Thymus (tissue), 14 donors: ENCODE measurements at places on chromosomes 12 and 14. TPM values are rescaled to one million over a fixed set of nuclear protein-coding genes. Genes with fewer than 3 reads are reported as not detected.

GPRC5D gene
- not detected for total RNA-seq

ERBB3 gene
- 1.4 TPM for total RNA-seq

CCDC198 gene
- total RNA-seq = not detected

CLEC2B gene
- 29.7 TPM for total RNA-seq

DNA sequence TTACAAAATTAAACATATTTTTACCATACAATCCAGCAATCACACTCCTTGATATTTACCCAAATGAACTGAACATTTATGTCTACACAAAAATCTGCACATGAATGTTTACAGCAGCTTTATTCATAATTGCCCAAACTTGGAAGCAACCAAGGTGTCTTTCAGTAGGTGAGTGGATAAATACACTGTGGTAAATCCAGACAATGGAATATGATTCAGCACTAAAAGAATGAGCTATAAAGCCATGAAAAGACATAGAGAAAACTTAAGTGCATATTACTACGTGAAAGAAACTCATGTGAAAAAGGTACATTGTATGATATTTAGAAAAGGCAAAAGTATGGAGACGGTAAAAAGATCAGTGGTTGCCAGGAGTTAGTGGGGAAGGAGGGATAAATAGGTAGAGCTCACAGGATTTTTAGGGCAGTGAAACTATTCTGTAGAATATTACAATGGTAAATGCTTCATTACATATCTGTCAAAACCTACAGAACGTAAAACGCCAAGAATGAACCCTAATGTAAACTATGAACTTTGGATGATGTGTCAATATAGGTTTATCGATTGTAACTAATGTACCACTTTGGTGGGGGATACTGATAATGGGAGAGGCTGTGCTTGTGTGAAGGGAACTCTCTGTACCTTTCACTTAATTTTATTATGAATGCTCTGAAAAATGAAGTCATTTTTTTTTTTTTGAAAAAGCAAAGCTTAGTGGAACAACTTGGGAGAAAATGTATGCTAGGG lies 295.7 kb downstream of the CEP128 start:
- H3K36me3 ChIP-seq = peaks cover 4% of the 10 kb centered on the region
- DNase-seq = no peak
- H3K4me3 ChIP-seq = no peak overlapping the region

DNA sequence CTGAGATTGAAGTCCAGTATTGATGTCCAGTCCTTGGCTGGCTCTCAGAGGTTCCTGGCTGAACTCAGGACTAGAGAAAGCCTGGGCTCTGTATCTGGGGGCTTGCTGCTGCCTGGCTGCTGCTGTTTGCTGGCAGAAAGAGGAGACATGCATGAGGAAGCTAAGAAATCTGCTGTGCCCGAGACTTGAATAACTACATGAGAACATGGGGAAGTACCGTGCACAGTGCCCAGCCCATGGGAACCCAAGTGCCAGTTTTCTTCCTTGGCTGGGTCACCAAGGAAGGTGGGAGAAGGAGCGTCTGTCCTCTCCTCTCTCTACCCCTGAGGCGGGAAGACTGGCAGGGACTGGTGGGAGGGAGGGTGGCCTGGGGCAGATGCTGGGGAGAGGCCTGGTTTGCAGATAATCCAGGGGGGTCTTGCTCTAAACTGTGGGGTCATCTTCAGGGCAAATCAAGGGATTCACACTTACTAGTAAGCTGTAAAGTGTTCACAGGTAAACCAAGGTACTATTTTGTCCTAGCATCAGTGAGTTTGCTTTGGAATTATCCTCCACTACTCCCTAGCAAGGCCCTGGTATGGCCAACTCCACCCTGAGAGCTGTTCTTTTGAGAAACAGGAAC lies 13.8 kb upstream of the ZFP36L1 start:
- no peaks in the 10 kb centered on the region for H3K36me3 ChIP-seq
- DNase-seq = no peak
- H3K4me1 ChIP-seq = peaks cover 19% of the 10 kb centered on the region
- no peak overlapping the region for H3K4me3 ChIP-seq

DNA sequence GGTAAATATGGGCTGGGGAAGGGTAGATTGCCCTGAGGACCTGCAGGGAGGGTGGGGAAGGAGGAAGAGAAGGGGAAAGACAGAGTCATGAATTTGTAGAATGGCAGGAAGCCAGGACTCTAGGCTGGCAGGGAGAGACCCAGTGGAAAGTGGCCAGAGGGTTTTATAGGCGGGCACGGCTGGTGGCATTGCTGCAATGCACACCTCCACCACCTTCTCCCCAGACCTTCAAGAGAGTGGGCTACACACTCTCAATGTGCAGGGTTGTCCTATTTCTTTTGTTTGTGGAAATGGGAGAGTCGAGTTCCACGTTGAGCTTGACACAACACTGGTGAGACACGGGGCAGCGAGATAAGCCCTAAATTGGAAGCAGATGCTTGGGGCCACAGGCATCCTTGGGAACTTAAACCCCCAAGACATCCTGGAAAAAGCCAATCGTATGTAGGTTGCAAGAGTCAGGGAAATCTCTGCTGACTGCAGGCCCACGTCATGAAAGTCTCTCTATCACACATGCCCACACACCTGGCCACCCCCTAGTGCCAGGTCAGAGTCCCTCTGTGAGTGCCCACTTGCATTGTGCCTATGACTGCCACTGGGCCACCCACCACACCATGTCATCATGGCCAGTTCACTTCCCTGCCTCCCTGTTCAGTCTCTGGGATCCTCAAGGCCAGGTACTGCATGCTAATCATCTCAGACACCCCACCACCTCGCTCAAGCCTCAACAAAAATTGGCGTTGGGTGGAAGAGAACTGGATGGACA lies 38.0 kb upstream of the BDKRB2 start:
- DNase-seq = no peak
- no peaks in the 10 kb centered on the region for H3K27me3 ChIP-seq
- H3K27ac ChIP-seq = no peak overlapping the region
- H3K4me3 ChIP-seq = no peak overlapping the region
- H3K36me3 ChIP-seq = no peaks in the 10 kb centered on the region

- H3K27me3 ChIP-seq = peaks cover 4% of the 10 kb centered on the region
- no peaks in the 10 kb centered on the region for H3K36me3 ChIP-seq
- no peak overlapping the region for H3K27ac ChIP-seq
Observed at GRCh38 chr12:64600164-64600561, 10.1 kb upstream of the RASSF3 start.

DNA sequence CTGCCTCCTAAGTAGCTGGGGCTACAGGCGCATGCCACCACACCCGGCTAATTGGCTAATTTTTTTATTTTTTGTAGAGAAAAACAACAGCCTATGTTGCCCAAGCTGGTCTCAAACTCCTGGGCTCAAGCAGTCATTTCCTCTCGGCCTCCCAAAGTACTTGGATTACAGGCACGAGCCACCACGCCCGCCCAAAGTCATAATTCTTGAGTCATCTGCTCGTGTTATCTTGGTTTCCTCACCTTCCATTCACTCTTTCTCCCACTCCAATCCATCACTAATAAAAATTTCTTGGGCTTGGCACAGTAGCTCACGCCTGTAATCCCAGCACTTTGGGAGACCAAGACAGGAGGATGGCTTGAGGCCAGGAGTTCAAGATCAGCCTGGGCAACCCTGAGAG lies 32.0 kb downstream of the ITGA7 start:
- H3K36me3 ChIP-seq = no peaks in the 10 kb centered on the region
- no peak for DNase-seq
- H3K4me1 ChIP-seq = no peaks in the 10 kb centered on the region
- H3K27ac ChIP-seq = no peak overlapping the region
- no peak overlapping the region for H3K4me3 ChIP-seq

- DNase-seq = no peak
- no peaks in the 10 kb centered on the region for H3K36me3 ChIP-seq
- H3K4me1 ChIP-seq = no peaks in the 10 kb centered on the region
- H3K4me3 ChIP-seq = no peak overlapping the region
- H3K27me3 ChIP-seq = no peaks in the 10 kb centered on the region
- no peak overlapping the region for H3K27ac ChIP-seq
Observed at GRCh38 chr12:74581439-74581838, 43.8 kb downstream of the ATXN7L3B start.

DNA sequence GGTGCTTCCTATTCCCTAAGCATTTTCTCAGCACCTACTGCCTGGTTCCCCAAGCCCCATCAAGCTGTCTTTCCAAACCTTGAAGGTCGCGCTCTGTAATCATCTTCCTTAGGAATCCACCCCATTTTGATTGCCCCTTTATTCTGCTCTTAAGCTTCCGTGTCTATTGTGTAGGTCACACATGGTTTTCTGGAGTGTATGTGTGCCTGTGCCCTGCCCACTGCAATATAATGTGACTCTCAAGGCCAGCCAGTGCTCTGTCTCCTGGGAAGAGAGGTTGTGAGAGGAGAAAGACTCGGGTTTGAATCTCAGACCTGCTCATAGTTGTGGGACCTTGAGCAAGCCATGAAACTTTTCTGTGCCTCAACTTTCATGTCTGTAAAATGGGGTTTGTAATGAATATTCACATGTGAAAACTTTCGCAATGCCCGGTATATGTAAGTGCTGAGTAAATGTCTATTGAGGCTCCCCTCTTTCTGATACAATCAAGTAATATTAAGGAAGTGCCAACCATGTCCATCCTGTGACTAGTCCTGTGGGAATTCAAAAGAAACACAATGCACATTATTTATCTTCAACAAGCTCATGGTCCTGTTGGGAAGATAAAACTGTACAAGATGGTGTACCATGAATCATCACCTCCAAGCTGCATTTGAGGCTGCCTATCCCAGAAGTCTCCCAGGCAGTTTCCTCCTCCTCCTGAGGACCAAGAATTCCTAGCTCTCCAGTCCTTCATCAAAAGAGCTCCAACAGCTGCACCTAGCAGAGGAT lies 774 bp upstream of the KRT75 start:
- H3K4me1 ChIP-seq = no peaks in the 10 kb centered on the region
- H3K4me3 ChIP-seq = no peak overlapping the region
- no peak for DNase-seq
- H3K36me3 ChIP-seq = no peaks in the 10 kb centered on the region
- peaks cover 2% of the 10 kb centered on the region for H3K27me3 ChIP-seq
- H3K27ac ChIP-seq = no peak overlapping the region

DNA sequence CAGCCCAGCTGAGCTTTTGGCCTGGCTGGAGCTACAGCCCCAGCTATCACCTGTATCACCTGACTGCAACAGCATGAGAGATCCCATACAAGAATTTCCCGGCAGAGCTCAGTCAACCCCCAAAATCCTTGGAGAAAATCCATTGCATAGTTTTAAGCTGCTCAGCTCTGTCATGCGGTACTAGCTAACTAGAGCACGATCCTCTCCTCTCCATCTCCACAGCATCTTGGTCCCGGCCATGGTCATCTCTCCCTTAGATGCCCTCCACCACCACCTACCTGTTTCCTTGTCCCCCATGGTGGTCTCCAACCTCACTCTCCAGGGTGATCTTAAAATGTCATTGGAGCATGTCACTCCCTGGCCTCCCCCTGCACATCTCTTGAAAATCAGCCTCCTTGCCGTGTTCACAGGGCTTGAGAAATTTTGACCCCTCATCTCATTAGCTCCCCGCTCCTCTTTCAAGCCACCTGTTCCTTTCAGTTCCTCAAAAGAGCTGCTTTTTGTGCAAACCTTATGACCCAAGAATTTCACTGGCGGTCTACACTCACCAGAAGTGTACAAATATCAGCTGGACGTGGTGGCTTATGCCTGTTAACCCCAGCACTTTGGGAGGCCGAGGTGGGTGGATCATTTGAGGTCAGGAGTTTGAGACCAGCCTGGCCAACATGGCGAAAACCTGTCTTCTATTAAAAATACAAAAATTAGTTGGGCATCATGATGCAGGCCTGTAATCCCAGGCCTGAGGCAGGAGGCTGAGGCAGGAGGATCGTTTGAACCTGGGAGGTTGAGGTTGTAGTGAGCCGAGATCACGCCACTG lies 8.1 kb upstream of the CLMN start:
- no peak overlapping the region for H3K4me3 ChIP-seq
- H3K36me3 ChIP-seq = no peaks in the 10 kb centered on the region
- no peak overlapping the region for H3K27ac ChIP-seq
- no peaks in the 10 kb centered on the region for H3K27me3 ChIP-seq

DNA sequence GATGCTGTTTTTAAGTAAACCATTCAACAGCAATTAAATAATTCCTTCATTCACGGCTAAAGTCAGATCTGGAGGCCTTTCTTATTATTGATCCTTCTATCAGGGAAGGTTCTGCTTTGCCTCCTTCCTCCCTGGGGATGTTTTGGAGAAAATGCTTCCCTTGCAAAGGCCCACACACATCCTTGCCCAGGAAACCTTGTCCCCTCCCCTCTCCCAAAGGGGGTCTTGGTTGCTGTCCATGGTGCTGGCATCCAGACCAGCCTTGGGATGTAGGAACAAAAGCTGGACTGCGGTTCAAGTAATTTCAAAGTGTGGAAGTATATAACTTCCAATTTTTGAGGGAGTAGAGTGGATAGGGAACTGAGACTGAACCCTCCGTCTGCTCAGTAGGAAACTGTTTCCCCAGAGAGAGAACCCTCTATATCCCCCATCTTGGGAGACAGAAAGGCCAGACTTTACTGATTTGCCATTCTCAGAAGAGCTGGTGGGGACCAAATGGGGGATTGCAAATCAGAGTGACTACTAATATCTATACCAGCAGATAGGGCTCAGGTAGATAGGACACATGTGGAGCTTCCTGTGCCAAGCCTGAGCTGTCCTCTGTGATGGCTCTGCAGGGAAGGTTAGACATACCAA lies 5.6 kb downstream of the MARCHF9 start:
- H3K4me3 ChIP-seq = no peak overlapping the region
- peaks cover 12% of the 10 kb centered on the region for H3K4me1 ChIP-seq

- H3K4me3 ChIP-seq = no peak overlapping the region
- H3K27me3 ChIP-seq = no peaks in the 10 kb centered on the region
- no peak overlapping the region for H3K27ac ChIP-seq
- DNase-seq = no peak
Observed at GRCh38 chr14:40123816-40124215, 691.6 kb upstream of the FBXO33 start.

DNA sequence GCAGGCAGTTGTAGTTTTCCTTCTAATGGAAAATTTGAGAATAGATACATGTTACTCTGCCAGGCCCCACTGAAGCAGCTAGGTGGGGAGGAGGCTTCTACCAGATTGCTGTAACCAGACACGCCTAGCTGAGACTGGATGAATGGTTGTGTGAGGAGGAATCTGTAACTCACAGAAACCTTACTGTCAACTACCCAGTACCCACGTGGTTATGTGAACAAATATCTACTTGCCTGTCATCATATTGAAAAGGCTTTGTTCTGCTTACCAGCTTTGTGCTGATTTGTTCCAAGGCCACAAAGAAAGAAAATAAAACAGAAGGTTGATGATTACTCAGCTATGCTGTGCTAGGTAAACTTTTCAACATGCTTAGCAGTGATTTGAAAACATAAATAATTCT lies 167.2 kb downstream of the CAPZA3 start:
- no peak overlapping the region for H3K27ac ChIP-seq
- no peaks in the 10 kb centered on the region for H3K27me3 ChIP-seq
- no peaks in the 10 kb centered on the region for H3K36me3 ChIP-seq
- H3K4me1 ChIP-seq = no peaks in the 10 kb centered on the region
- DNase-seq = no peak

GRCh38 chr12:12992418-12993130 lies 7.5 kb downstream of the HEBP1 start:
- H3K4me3 ChIP-seq = no peak overlapping the region
- no peak for DNase-seq
- peaks cover 4% of the 10 kb centered on the region for H3K36me3 ChIP-seq
- no peaks in the 10 kb centered on the region for H3K4me1 ChIP-seq
- no peaks in the 10 kb centered on the region for H3K27me3 ChIP-seq

- no peaks in the 10 kb centered on the region for H3K36me3 ChIP-seq
- H3K4me3 ChIP-seq = no peak overlapping the region
- no peak overlapping the region for H3K27ac ChIP-seq
- H3K27me3 ChIP-seq = peaks cover 3% of the 10 kb centered on the region
Observed at GRCh38 chr14:80215756-80216581, 4.7 kb upstream of the DIO2 start.
